ENCODE measurements at places on chromosomes 1 and 21.

- no peak for DNase-seq
These were observed 3.9 kb upstream of the ZSCAN20 start for GRCh38 chr1:33468531-33468930.

GRCh38 chr1:201113451-201114244 is 1.4 kb upstream of the CACNA1S start:
- DNase-seq, result no peak

DNA sequence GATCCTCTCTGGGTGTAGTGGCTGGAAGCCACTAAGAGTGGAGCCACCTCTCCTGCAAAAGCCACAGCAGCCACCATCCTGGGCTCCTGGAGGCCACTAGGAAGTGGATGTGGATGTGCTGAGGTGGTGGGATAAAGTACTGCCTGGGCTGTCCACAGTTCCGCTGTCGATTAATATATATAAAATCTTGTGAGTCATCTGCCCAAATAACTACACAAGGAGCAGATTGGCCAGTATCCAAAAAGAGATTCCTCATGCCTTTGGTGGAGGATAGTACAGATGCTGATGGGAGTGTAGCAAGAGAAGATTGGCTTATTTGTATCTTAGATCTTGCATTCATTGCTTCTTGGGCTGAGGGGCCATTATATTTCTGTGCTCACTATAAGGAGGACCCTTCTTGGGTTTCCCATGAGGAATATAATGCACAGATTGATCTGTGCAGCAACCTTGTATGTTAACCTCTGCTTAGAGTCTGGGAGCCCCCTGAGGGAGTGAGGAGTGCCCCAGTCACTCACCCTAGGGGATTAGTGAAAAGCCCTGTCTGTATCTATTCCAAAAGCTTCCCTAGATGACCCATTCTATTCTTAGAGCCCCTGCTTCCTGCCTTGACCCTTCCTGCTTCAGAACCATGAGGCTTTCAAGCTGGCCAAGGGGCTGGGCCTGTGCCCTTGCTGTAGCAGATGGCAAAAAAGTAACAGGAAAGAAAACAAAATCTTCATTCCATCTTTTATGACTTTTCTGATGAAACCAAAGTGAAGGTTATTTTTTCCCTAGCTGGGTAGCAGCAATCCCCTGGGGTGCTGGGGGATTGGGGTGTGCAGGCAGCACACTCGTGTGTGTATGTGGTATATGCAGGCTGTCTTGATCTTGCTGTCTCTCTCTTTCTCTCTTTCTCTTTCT is 31.7 kb downstream of the RCSD1 start:
- no peak for DNase-seq

DNA sequence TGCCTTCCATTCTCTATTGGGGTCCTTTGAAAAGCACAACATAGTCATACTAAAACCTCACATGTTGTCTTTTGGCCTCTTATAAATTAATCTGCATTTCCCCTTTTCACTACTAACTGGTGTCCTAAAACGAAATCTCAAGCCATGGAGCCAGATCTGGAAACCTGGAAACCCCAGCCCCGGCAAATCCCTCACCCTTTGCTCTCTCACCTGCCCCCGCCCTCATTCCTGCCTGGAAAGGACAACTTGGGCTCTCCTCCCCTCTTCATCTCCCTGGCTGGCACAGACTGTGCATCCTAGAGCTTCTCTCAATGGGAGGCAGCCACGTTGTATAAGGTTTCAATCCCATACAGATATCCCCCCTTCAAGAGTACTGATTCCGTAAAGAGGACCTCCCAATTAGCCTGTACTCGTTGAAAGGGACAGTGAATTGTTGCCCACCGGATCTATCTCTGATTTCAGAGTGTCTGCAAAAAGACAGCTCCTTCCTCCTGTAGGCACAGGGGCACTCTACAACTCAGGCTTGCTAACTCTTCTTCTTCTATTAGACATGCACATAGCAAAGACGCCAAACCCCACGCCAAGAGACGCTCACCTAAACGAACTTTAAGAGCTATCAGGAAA is 1.4 kb downstream of the DUSP10 start:
- no peak for DNase-seq

- no peak for DNase-seq
These were observed 241.0 kb upstream of the NFIA start for GRCh38 chr1:60841116-60842046.

DNA sequence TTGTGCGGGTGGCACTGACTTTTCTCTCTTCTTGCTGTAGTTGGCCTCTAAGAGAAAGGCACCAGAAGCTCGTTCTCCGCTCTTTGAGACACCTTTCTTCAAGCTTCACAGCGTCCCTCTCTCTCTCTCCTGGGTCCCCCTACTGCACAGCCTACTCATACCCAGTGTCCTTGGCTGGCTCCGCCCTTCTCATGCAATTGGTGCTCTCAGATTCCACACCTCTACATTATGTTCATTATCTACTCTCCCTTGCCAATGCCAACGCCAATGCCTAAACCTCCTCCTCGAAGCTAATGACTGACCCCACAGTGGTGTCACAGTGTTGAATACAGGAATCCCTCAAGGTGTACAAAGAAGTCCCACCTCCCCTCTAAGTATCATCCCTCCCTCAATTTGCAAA is 4.8 kb upstream of the DNAJC28 start:
- DNase-seq, result no peak

GRCh38 chr21:44455524-44456213 is 359 bp downstream of the LRRC3 start:
- peak; percentile 9 for DNase-seq

- DNase-seq, result no peak
These were observed 934.2 kb downstream of the TTLL7 start for GRCh38 chr1:83064589-83065242.

- DNase-seq, result no peak
These were observed 93.9 kb downstream of the DDAH1 start for GRCh38 chr1:85371021-85371420.

DNA sequence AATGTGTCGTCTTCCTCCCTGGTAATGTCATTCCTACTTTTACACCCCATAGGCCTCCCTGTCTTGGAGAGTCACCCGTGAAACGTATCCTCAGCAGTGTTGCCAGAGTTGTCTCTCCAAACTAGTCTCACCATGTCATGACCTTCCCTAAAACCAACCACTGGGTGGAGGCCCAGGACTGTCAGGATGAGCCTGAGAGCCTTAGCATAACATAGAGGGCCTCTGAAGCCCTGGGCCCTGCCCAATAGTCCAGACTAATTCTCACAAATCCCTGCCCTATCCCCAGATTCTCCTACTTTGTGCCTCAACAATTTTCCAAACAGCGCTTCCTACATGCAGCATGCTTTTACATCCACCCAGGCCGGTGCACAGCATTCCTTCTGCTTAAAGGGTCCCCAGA is 29.3 kb upstream of the HSD3B1 start:
- DNase-seq, result no peak

DNA sequence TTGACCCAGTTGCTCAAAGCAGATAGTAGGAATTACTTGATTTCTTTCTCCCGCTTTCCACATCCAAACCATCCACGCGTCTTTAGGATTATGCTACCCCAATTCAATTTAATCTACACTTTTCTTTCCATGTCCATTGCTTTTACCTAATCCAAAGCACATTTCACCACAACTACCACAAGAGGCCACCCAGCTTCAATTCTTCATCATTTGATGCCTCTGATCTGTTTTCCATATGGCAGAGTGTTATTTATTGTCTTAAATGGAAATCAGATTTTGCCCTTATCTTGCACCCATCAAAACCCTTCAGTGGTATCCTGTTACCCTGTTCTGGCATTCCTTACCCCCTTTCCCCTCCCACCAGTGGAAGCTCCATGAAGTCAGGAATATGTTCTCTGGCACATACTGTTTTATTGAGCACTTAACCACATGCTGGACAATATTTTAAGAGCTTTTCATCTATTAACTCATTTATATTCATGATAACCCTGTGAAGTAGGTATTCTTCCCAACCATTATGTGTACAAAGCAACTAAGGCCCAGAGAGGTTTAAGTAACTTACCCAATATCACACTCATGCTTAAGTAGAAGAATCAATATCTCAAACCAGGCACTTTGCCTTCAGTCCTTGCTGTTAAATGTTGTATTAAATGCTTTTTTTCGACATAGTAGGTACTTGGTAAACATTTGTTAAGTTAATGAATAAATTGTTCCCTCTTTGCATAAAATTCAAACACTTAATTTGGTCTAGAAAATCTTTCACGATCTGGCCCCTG is 34.6 kb downstream of the CLIC4 start:
- DNase-seq, result no peak

GRCh38 chr1:93993731-93994130 is 84.5 kb upstream of the GCLM start:
- DNase-seq, result no peak

GRCh38 chr1:7300893-7301663 is 470.0 kb upstream of the VAMP3 start:
- DNase-seq, result no peak
